Smooth muscle cell of the coronary artery (primary cell): ENCODE measurements at places on chromosomes 2 and 18. TPM values are rescaled to one million over a fixed set of nuclear protein-coding genes. Genes with fewer than 3 reads are reported as not detected.

POTEJ gene
- not detected in 2 replicates for total RNA-seq

GAD1 gene
- 0.15 and 0.23 TPM in 2 replicates for total RNA-seq

AFF3 gene
- total RNA-seq, result 0.08 and 0.12 TPM in 2 replicates

DCDC2C gene
- total RNA-seq, result not detected in 2 replicates

TMEM18 gene
- 8.0 and 20.7 TPM in 2 replicates for total RNA-seq

SPATA3 gene
- not detected in 2 replicates for total RNA-seq

ZNF396 gene
- total RNA-seq, result 0.59 and 1.6 TPM in 2 replicates

PRKRA gene
- 33.7 and 63.2 TPM in 2 replicates for total RNA-seq
